ENCODE measurements at places on chromosomes 12 and 14.
A peak's percentile ranks its signal among the peaks of the same experiment; 100 is the strongest.

- DNase-seq, result no peak
Observed at GRCh38 chr14:101743701-101744100, 17.8 kb upstream of the PPP2R5C start.

- no peak for DNase-seq
Observed at GRCh38 chr12:109105176-109105575, 7.8 kb downstream of the UNG start.

GRCh38 chr14:68269136-68269927 lies 449.8 kb downstream of the RAD51B start:
- DNase-seq, result no peak

DNA sequence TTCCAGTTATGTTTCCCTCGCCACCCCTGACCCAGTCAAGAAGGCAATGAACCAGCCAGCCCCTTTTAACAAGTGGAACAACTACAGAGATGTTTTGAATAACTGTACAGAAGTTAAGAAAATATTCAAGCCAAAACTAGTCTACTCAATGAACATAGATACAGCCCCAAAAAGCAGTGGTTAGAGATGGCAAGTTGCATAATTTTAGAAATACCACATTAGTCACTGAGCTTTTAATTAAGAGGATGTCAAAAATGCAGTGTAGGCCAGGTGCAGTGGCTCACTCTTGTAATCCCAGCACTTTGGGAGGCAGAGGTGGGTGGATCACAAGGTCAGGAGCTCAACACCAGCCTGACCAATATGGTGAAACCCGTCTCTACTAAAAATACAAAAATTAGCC lies 27.2 kb downstream of the PROX2 start:
- no peak for DNase-seq

DNA sequence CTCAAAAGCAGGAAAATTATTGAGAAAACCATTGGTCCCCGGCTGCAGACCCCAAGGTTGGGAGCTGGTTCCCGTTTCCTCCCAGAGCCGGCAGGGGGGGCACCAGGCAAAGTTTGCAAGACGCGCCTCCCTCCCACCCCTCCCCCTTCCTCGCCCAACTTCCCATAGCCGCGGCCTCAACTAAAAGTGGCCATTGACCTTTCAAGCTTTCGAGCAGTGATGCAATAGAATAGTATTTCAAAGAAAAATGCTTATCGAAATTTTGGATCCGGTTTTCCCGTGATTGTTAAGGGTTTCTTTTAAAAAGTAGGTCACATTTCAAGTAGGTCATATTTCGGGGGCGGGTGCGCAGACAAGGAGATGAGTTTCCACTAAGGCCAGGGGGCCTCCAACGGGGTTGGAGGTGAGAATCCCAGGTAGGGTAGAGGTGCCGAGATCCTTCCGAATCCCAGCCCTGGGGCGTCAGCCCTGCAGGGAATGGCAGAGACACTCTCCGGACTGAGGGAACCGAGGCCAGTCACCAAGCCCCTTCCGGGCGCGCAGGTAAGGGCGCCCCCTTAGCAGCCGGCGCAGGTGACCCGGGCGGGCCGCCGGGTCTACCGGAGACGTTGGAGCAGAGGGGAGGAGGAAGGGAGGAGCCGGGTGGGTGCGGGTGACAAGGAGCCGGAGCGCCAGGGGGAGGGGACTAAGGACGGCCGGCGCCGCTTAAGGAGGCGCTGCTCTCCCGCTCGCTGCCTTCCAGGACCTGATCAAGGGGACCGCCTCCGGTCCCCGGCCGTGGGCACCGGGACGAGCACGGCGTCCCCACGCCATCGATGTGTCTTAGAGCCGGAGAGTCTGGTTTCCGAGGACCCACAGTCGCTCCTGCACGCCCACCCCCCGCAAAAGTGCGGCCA lies 2.6 kb upstream of the SOCS2 start:
- no peak for DNase-seq

- no peak for DNase-seq
Observed at GRCh38 chr12:70722584-70723343, 85.5 kb upstream of the PTPRB start.

DNA sequence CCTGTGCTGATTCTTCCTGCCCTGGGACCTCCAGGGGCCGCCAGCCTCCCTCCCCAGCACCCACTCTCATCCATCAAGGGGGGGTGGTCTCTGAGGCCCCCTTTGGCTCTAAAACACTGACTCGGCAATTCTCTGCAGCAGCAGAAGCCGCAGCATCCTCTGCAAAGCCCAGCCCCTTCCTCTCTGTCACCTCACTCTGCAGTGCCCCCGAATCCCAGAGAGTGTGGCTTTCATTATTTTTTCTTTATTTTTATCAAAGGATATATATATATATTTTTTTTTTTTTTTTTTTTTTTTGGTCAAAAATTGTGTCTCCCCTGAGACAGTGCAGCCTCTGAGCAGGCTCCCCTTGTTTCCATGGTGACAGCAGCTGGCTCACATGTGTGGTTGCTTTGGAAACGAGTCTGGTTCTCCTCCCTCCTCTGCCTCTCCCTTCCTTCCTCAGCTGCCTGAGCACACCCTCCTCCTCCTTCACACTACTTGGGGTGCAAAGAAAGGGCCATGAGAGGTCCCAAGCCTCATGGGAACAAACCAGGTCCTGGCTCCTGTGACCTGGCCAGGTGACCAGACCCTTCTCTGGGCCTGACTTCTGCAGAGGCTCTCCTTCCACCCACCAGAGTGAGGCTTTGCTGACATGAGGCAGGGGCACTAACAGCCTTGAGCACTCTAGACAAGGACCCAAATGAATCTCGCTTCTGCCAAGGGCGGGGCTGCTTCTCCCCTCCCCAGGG lies 100.5 kb downstream of the LRRC74A start:
- DNase-seq, result no peak

DNA sequence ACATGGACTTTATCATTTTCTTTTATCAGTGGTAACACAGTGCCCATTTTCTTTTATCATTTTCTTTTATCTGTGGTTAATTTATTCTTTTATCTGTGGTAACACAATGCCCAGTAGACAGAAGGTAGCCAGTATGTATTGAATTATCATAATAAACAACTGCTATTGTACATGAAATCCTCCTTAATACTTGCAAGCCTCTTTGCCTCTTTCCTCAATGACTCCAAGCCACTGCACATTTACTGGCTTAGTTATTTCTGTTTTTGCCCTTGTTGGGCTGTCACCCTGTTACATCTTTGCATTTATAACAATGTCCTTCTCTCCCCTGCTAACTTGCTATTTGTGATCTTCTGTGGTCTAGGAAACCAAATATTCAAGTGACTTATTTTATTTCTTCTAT lies 345.0 kb downstream of the ATP23 start:
- no peak for DNase-seq

- no peak for DNase-seq
Observed at GRCh38 chr12:94261119-94261518, 112.7 kb downstream of the PLXNC1 start.

GRCh38 chr12:66387117-66387516 lies 84.8 kb downstream of the HELB start:
- DNase-seq, result no peak

DNA sequence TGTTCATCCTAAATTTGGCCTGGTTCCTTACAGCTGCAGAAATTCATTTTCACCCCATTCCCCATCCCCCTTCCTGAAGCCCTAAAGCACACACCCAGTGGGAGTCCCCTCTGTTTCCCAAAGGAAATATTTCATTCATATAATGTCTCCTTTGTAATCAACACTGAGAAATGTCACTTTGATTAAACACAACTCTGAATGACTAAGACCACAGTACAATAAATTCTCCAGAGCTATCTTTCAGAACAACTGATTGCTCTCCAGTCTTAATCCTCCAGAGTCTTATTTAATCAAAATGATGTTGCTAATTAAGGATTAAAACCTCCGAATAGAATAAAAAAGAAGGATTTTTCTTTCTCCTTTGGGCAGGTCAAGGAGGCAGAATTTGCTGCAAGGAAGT lies 6.4 kb downstream of the SLC15A5 start:
- no peak for DNase-seq

- DNase-seq, result no peak
Observed at GRCh38 chr12:112900298-112901145, 6.2 kb upstream of the OAS1 start.

DNA sequence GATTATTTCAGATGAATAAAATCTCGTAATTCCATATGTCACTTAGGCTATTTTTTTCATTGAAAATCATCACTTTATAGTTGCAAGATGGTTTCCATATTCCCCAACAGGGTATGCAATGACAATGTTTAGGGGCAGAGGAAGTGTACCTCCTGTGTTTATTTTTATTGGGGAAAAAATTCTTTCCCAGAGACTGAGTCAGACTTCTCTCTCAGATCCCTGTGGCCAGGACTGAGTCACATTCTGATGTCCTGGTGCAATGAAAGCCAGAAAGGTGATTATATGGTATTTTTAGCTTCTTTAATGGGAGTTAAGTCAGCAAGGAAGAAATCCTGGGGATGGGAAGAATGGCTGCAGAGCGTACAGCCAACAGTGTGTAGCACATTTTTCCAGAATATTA lies 196.9 kb upstream of the ALG10 start:
- no peak for DNase-seq

GRCh38 chr12:42475106-42475505 lies 114.4 kb downstream of the PRICKLE1 start:
- DNase-seq, result no peak

DNA sequence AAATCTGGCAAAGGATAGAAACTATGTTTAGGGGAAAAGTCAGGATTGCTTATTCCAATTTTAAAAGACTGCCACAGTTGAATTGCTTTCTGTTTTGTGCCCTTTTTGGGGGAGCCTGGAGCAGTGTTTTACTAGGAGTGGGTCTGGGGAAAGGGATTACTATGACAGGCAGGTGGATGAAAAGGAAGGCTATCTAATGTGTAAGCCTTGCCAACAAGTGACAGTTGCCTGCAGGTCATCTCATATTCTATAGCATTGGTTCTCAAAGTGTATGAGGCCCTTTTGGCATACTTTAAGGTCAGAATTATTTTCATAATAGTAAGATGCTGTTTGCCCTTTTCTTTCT lies 4.1 kb downstream of the EID3 start:
- DNase-seq, result no peak

DNA sequence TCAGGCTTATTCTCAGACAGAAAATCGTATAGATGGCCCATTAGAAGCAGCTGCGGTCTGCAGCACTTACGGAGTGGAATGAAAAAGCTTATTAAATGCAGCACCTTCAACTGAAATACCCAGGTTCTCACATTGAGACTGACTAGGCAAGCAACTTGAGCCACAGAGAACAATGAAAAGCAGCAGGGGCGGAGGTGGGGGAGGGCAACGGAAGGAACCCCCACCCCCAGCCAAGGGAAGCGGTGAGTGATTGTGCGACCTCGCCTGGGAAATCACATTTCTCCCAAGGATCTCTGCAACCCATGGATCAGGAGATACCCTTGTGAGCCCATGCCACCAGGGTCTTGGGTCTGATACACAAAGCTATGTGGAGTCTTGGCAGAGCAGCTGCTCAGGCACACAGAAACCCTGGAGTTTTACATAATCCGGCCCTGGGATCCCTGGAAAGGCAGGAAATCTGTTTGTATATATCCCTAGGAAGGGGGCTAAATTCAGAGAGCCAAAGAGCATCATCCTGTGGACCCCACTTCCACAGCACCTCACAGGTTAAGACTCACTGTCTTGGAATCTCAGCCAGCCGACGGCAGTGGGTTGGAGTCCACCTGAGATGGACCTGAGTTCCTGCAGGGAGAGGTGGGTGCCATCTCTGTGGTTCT lies 38.1 kb downstream of the PZP start:
- no peak for DNase-seq

DNA sequence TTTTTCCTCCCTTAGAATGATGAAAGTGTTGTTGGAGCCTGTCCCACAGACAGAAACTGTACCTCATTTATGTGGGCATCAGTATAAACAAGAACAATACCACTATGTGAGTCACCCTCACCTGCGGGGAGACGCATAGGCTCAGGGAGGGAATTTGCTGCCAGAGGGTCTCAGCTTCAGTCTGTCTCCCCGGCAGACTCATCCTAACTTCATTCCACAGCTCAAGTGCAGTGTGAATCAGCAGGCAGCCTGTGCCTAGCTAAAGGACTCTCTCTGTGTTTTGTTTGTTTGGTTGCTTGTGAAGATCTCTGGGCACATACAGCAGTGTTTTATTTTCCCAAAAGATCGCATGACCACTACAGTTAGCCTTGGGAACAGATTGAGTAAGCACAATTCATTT lies 98.9 kb downstream of the PRKCH start:
- DNase-seq, result no peak

- DNase-seq, result no peak
Observed at GRCh38 chr14:100542619-100543205, 44.5 kb downstream of the BEGAIN start.

DNA sequence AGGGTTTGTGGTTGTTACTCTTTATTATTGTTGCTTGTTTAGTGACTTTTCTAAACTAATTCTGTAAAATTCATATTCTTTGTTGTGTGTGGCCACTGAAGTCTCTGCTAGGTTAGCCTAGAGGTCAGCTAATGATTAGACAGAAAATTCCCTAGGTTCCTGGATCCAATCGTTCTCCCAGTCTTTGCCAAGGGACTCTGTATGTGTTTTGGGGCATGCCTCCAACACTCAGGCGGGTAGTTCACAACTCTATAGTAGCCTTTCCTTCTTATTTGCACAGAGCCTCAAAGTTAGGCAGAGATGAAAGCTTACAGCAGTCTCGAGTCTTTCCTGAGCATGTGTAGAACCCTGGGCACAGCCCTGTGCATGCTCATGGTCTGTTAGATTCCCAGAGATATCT lies 32.7 kb upstream of the RIN3 start:
- DNase-seq, result no peak

- DNase-seq, result no peak
Observed at GRCh38 chr12:46134205-46134811, 134.5 kb downstream of the SLC38A1 start.

GRCh38 chr12:116703214-116703795 lies 34.6 kb downstream of the SPRING1 start:
- peak; percentile 41 for DNase-seq

DNA sequence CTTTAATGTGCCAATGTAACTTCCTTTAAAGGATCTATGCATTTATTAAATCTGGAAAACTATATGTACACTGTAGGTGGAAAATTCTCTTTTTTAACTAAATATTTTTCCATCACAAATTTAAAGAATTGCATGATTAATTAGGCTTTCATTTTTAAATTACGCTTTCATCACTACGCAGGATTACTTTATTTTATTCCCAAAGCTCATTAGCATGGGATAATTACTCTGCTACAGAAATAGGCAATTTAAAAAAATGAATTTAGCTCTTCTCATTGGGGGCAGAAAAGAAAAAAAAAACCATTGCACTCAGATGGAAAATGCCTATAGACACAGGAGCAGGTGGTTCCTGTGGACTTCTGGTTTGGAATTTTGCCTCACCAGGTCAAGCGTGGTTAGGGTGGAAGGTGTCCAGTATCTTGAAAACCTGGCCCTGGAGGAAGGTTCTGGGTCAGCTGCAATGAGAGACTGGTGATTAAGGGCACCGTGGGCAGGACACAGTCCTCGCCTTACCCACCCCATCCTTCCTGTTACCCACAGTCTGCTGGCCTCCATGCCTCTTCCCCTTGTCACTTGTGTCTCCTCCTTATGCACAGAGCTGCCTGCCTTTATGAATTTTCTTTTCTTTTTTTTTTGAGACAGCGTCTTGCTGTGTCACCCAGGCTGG lies 17.3 kb upstream of the RIN3 start:
- DNase-seq, result no peak

- no peak for DNase-seq
Observed at GRCh38 chr12:128813883-128814282, 9.9 kb downstream of the SLC15A4 start.
